ENCODE measurements at places on chromosomes 3 and 15.

DNA sequence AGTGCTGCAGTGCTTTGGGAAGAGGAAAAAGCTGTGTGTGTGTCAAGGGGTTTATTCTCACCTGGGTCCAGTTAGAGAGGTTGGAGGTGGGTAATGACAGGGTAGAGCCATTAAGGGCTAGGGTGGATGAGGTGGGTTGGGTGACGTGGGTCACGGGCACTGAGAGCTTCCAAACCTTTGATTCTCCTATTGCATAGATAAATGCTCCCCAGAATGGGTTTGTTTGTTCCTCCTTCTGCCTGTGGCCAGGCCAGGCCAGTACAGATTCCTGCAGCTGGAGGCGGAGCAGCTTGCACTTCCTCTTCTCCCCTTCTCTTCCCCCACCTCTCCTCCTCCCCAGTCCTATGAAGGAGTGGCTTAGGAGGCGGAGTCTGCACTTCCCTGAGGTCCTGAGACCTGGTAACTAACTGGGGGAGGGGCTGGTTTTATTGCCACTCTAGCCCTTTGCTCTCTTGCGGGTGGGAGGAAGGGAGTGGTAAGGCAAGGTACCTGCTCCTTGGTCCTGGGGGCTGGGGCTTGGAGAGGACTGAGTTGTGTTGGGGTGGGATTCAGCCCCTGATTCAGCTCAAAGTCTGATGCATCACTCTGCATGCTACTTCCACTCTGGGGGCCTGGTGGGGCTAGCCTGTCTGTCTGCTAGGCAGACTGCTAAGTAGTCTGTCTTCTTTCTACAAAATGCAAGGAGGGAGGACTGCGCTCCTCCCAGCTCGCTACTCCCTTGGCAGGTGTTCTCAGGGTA, 3.5 kb downstream of the SPINT1 start:
- DNase-seq = no peak

DNA sequence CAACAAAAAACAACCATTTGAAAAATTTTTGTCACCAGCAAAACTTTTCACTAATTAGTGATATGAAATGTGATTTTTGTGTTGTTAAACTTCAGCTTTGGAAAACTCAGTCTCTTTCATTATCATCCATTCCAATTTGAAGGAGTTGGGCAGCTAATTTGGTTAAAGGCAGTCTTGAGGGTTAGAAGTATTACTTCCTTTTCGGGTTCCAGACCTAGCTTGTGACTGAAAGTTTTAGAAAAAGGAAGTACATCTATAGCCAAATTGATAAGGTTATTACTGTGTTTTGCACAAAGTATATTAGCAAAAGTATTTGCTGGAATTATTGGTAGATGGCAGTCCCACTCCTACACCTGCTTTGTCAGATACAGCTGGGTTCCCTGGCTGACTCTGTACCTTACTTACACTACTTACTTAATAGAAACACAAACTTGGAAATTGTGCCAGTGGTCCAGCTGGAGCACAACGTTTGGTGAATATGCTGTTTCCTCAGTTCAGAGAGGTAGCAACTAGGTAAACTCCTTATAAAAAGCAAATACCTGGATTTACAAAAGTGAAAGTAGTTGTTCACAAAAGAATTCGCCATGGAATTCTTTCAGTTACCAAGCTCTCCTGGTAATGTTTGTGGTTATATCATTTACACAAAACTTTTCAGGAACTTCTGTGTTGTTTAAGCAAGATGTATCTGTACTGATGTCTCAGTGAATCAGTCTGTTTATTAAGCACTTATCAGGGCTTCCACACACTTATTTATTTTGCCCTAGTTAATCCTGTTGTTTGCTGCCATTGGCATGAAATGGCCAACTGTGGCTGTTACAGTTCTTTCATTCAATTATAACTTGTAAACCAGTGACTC, 31.6 kb downstream of the TIPARP start:
- DNase-seq = no peak

DNA sequence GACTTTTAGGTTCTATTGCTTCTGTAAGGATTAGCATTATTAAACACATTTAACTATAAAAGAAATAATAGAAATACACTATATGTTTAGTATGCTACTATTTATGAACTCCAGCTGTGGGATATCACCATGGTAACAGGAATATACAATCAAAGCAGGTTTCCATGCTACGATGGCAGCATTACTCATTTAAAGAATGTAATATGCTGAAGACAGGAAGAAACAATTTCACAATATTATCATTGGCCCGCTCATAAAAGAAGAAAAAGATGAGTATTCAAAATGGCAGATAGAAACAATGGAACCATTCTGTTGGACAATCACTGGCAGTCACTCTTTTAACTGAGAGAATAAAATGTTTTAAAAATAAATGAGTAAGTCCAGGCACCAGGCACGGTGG, 153.4 kb downstream of the CBLB start:
- DNase-seq = no peak

DNA sequence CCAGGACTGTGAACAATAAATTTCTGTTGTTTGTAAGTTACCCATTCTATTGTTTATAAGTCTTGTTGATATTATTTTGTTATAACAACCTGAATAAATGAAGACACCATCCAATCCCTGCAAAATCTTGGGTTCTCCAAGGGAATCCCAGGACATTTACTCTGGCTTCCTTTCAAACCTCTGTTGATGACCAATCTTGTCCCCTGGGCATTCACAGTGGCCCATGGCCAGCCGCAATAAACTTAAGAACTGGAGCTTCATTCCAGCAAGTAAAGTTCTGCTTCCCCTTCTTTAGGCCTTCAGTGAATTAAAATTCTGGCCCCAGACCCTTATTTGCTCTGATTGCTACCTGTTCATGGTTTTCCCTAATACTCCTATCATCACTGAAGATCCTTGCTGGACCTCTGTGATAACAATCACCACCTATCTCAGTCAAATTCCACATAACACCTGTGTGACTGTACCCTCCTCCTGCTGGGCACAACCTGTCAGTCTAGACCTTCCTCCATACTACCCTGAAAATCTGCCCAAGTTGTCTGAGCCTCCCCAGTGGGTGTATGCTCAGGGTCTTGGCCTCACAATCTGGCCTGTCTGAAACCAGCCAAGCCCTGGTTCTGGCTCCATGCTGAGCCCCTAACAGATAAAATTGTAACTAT, 153.1 kb downstream of the SEMA6D start:
- no peak for DNase-seq

DNA sequence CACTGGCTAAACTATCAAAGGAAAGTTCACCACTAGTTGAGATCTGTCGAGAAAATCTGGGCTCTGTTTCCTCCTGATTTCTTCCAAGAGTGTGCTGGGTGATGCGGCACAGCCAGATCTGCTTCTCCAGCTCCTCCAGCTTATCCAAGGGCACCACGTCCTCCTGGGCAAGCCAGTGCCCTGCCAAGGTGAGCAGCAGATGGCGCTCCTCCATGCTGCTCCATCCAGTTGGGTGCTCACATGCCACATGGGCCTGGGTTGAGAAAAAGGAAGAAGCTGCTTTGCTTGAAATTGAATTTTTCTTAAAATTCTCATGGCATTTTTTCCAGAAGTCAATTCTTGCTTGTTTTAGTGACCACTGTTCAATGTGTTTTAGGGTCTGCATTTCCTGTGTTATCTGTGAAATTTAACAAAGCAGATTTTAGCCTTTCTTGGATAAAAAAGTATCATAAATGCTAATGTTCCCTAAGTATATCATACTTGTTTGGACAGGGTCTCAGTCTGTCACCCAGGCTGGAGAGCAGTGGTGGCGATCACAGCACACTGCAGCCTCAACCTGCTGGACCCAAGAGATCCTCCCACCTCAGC, 47.3 kb downstream of the EIF3J start:
- peak; percentile 27 for DNase-seq

DNA sequence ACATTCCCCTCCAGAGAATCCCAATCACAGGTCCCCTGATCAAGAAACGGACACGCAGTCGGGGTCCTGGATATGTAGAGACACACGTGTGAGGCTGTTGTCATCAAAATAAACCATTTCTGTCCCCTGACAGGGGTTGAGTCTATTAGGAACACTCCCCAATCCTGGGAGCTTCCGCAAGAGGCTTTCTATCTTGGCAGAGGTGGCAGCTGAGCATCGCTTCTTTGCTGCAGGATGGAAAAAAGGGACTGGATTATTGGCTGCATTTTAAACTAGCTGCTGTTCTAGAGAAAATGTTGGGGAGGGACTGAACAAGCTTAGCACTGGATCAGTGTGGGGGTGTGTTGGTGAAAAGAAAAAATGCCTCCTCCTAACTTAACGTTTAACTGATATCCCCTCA, 2.5 kb upstream of the CNTN4 start:
- no peak for DNase-seq

DNA sequence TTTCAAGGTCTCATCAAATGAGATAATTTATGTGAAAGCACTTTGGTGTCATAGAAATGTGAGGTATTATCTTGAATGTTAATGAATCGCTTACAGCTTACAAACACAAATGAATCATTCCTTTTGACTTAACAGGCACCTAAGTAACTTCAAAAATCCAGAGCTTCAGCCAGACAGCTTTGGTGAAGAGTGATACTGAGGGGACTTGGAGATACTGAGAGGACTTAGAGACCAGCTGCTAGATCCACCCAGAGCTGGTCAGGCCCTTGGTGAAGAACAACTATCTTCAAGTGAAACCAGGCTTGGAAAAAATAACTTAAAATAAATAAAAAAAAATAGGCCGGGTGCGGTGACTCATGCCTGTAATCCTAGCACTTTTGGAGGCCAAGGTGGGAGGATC, 16.2 kb upstream of the ZFYVE19 start:
- no peak for DNase-seq

DNA sequence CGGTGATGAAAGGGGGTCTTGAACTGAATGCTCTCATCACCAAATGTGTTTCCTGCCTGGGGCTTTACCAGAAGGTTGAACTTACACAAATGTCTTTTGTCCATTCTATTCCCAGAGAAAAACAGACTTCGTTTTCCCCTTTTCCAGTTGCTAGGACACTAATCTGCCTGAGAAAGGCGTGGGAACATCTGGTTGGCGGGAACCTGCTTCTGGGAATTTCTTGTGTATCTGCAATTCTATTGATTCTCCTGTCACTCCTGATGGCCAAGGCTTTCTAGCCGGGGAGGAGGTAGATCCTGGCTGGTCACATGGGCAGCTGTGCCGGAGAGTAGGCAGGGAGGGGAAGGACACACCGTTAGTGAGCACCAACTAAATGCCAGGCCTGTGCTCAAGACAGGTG, 31.1 kb upstream of the CCDC174 start:
- no peak for DNase-seq

- no peak for DNase-seq
These were observed 205.3 kb downstream of the ZBTB20 start for GRCh38 chr3:114941626-114942309.

- no peak for DNase-seq
These were observed 138.9 kb upstream of the RORA start for GRCh38 chr15:61367953-61368352.

GRCh38 chr15:73865904-73866303, 7.5 kb upstream of the TBC1D21 start:
- DNase-seq = no peak

DNA sequence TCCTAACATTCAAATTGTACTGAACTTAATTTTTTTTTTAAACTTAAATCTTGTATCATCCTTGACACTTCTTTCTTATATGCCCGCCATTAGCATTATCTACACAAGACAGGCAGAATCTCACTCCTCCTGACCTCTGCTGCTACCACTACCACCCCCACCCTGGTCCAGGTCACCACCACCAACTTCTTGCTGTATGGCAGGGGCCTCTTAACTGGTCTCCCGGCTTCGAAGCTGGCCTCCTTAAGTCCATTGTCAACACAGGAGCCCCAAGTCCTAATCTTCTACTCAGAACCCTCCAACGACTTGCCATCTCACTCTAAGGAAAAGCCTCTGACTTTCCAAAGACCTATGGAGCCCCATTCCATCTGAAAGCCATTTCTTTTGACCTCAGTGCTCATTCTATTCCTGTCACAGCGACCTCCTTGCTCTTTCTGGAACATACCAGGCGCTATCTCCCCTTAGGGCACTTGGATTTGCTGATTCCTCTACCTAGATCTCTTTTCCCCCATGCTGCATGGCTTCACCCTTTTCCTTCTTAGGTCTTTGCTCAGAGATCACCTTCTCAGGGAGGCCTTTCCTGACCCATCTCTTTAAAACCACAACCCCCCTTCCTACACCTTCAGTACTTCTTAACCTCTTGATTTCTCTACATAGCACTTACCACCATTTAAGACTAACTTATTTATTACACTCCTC, 2.6 kb downstream of the PRC1 start:
- no peak for DNase-seq

DNA sequence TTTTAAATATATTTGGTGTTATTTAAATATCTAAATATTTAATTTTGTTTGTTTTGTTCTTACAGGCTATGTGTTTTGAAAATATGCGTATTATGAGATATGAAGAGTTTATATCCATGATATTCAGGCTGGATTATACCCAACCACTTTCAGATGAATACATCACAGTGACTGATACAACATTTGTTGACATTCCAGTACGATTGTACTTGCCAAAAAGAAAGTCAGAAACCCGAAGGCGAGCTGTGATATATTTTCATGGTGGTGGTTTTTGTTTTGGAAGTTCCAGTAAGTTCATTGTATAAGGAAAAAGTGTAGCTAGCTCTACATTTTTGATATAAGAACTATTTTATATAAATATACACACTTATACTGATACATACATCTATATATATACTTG, 6.9 kb downstream of the AADACL2 start:
- DNase-seq = no peak

GRCh38 chr3:122515020-122515468, 305 bp upstream of the KPNA1 start:
- DNase-seq = no peak

DNA sequence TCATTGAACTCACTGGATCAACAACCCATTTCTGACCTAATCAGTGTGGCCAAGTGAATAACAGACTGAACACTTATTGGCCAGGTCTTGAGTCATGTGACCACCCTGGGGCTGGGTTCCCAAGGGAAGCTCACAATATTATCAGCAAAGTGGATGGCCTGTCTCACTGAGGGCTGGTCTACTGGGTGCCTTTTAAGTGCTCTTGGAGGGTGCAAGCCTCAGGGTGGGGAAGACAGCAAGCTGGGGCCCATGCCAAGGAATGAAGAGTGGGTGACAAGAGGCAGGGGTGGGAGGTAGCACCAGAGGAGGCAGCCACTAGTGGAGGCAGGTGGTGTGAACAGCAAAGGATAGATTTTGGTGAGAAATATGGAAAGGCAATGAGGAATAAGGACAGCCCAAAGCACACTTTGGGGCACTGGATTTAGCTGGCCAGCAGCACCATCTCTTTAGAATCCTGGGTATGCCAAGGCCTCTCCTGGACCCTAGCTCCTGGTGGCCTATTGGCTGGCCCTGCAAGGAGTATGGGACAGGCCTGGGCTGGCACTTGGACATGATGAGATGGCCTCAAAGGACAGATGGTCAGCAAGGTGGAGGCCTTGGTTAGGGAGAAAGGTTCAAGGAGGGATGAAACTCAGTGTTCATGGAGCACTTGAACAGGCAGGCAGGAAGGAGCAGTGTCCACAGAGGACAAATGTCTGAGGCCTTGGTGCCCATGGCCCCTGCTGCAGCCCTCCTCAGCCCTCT, 34.2 kb downstream of the HMCES start:
- no peak for DNase-seq

Data from T follicular helper cell (primary cell).